ENCODE measurements at places on chromosomes 7 and 10. TPM values are rescaled to one million over a fixed set of nuclear protein-coding genes. Genes with fewer than 3 reads are reported as not detected.

The FXYD4 gene
- polyA plus RNA-seq: not detected

The AMPH gene
- 0.06 TPM for polyA plus RNA-seq

The EN2 gene
- polyA plus RNA-seq: not detected

The STN1 gene
- 81.1 TPM for polyA plus RNA-seq

The CPVL gene
- 4.3 TPM for polyA plus RNA-seq

The C10orf90 gene
- polyA plus RNA-seq: not detected

The ACSM6 gene
- polyA plus RNA-seq: not detected

The C7orf33 gene
- polyA plus RNA-seq: not detected

The ITGA8 gene
- not detected for polyA plus RNA-seq

The SPDYE8 gene
- not detected for polyA plus RNA-seq

The FAM25C gene
- polyA plus RNA-seq: not detected

The RADIL gene
- not detected for polyA plus RNA-seq

The PRR15 gene
- not detected for polyA plus RNA-seq

The DENND11 gene
- polyA plus RNA-seq: 13.0 TPM

The ABCA13 gene
- polyA plus RNA-seq: not detected

The PNLIPRP2 gene
- not detected for polyA plus RNA-seq

The NEUROG3 gene
- not detected for polyA plus RNA-seq

The C10orf62 gene
- not detected for polyA plus RNA-seq

The FAM53B gene
- 23.8 TPM for polyA plus RNA-seq

The GBF1 gene
- 7.3 TPM for polyA plus RNA-seq

The AOAH gene
- 288 TPM for polyA plus RNA-seq

The TMEM26 gene
- not detected for polyA plus RNA-seq

The ENTPD1 gene
- 1.8 TPM for polyA plus RNA-seq

The SFTPA1 gene
- not detected for polyA plus RNA-seq

The SPDYE1 gene
- 0.22 TPM for polyA plus RNA-seq

The HIBADH gene
- 28.4 TPM for polyA plus RNA-seq

The IFIT3 gene
- 8.2 TPM for polyA plus RNA-seq

The ZNF804B gene
- polyA plus RNA-seq: not detected

The HOXA4 gene
- 0.51 TPM for polyA plus RNA-seq

The SFXN4 gene
- polyA plus RNA-seq: 11.6 TPM

The GPR141 gene
- 9.4 TPM for polyA plus RNA-seq
